ENCODE measurements at places on chromosomes 5 and 9. TPM values are rescaled to one million over a fixed set of nuclear protein-coding genes. Genes with fewer than 3 reads are reported as not detected.

The CEL gene
- 1.6 TPM for total RNA-seq

The SPATA31E1 gene
- total RNA-seq: not detected

The GABRB2 gene
- 0.44 TPM for total RNA-seq

The SIT1 gene
- 3.3 TPM for total RNA-seq

The IGIP gene
- total RNA-seq: 25.1 TPM

- DNase-seq: no peak
These were observed 65.2 kb downstream of the TMEM167A start for GRCh38 chr5:83011985-83012384.

- no peak for DNase-seq
These were observed 26.9 kb downstream of the EXOC3 start for GRCh38 chr5:469752-470483.

DNA sequence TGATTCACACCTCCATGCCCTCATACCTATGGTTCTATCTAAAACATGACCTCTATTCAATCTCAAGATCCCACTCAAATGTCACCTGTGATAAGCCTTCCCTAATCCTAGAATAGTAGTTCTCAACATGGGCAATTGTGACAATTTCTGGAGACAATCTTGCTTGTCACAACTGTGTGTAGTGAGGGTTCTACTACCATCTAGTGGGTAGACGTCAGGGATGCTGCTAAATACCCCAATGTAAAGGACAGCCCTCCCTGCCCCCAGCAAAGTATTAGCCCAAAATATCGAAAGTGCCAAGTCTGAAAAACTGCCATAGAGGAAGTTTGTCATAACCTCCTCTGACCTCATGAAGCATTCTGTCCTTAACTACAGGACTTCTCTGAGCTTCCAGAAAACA, 32.0 kb downstream of the TBCA start:
- DNase-seq: no peak

GRCh38 chr9:83707768-83708514, at the start of gene UBQLN1:
Gene UBQLN1, minus strand, starts transcription at chr9:83707958. Its CDS starts 279 bp downstream, at chr9:83707679.
- peak; percentile 95 for DNase-seq

DNA sequence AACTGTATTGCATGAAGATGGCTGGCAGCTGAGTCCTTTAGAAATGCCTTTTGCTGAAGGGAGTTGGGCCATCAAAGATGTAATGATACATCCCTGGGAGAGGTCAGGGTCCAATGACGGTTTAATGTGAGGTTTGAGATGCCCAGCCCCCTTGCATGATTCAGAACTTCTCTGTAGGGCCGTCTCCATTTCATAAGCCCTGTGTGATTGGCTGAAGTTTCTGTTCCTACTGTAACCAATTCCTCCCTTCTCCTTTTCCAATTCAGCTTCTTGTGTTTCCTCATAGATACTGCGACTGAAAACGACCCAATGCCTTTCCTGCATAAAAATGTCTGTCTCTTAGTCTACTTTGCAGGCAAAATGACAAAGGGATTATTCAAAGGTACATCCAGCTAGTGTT, 47.9 kb upstream of the ST8SIA4 start:
- no peak for DNase-seq

DNA sequence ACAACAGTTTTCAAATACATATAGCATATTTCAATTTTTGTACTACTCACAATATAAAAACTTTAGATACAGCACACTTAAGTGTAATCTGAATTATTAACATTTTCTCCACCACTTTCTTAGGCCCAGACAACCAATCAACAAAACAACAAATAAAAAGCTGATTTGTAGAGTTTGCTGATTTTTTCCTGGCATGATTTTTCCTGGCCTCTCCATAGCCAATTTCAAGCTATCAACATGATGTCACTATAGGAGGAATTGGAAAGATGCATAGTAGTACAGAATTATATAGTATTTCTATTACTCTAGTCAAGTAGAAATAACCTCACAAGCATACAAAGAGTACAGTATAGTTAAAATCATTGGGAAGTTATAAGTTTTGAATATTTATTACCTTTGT, 35.1 kb upstream of the ADAMTS19 start:
- no peak for DNase-seq

DNA sequence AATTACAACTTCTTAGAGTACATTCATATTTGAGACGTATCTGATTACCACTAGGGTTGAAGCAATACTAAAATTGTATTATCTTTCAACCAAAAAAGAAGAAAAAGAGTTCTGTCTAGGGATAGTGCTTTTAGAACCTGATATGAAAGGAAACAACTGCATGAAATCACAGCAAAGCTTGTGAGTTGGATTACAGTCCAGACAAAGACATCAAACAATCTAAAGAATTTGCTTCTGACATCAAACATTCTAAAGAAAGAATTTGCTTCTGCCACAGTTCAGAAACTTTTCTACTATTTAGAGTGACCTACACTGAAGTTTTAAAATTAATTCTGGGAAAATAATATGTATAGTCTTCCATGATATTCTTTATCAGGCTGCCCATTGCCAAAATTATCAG, 1141.1 kb upstream of the ACO1 start:
- no peak for DNase-seq

DNA sequence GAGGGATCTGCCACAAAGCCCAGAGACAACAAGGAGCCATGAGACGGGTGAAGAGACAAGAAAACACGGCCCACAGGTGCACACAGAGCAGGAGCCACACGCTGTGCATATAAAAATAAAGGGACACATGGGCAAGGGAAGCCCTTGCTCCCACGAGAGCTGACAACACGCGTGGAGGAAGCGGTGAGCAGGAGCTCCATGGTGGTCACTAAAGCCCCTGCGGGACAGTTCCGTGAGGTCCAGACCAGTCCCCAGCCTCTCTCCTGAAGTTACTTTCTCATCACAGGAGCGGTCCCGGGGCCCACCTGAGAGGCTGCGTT, 90.7 kb downstream of the CAMSAP1 start:
- no peak for DNase-seq

- DNase-seq: no peak
These were observed 40.7 kb upstream of the RAD23B start for GRCh38 chr9:107242073-107243030.

GRCh38 chr5:179265514-179266290, 79.6 kb downstream of the ADAMTS2 start:
- peak; percentile 72 for DNase-seq

DNA sequence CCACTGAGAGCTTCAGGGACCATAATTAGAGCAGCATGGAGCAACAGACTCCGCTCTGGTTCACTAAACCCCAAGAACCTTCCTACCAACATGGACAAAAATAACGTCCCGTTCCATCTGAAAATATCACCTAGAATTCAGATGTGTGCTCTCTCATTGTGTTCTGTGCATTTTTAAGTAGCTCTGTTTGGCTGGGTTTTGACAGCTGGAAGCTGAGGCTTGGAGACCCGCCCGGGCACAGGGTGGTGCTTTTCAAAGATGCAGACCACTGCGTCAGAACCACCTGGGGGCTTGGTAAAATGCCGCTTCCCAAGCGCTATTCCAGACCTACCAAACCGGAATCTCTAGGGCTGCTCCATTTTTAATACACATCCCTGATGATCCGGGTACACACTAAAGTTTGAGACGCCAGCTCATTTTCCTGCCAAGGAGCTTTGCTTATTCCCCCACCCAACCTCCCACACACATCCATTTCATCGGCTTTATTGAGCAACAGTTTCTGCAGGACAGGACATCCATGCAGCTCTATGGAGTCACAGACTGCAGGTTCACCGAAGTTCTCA, 104.8 kb downstream of the GABBR2 start:
- no peak for DNase-seq

DNA sequence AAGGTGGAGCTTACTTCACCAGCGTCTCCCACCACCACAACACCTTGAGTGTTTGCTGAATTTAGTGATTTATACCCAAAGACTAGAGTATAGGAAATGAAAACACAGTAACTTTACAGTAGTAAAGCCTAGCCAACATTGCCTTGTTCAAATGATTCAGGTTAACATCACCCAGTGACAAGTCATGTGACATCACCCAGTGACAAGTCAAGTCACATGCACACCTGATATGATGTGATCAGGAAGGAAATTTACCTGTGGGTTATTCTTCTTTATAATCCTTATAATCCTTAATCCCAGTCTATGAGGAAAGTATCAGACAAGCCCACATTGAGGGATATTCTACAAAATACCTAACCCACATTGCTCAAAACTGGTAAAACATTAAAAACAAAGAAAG, 545.6 kb upstream of the MEF2C start:
- no peak for DNase-seq

DNA sequence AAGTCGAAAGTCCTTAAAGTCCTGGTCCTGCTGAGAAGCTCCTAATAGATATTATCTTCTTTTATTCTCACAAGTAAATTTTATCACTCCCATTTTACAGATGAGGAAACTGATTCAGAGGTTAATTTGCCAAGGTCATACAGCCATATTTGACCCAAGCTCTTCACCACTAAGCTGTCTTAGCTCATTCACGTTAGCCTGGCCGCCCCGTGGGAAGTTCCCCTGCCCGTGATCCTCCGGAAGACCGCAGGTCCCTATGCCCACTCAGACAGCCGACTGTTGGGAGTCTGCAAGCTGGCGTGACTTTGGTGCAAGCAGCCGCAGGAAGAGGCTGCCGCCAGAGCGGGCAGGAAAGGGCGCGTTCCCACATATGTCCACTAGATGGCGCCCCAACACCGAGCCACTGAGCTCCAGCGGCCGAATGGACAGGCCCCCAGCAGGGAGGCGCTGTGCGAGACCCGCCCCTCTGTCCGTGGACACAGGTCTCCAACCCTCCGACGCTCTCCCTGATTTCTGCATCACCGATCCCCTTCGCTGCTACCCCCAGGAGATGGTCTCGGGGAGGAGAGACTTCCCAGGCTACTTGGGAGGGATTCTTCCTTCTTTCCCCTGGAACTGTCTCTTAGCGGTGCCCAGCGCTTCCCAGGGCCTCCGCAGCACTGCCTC, 10.0 kb upstream of the ARAP3 start:
- peak; percentile 88 for DNase-seq

- DNase-seq: no peak
These were observed 145.0 kb upstream of the COL5A1 start for GRCh38 chr9:134496413-134497282.

- DNase-seq: no peak
These were observed 24.2 kb upstream of the SIL1 start for GRCh38 chr5:139222346-139222745.

- no peak for DNase-seq
These were observed 111.8 kb downstream of the LRRC70 start for GRCh38 chr5:62690421-62690820.

DNA sequence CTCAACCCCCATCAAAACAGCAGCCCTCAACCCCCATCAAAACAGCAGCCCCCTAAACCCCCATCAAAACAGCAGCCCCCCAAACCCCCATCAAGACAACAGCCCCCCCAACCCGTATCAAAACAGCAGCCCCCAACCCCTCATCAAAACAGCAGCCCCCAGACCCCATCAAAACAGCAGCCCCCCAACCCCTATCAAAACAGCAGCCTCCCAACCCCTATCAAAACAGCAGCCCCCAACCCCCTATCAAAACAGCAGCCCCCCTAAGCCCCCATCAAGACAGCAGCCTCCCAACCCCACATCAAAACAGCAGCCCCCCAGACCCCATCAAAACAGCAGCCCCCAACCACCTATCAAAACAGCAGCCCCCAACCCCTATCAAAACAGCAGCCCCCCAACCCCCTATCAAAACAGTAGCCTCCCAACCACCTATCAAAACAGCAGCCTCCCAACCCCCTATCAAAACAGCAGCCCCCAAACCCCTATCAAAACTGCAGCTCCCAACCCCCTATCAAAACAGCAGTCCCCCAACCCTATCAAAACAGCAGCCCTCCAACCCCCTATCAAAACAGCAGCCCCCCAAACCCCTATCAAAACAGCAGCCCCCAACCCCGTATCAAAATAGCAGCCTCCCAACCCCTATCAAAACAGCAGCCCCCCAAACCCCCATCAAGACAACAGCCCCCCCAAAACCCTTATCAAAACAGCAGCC, 1.2 kb downstream of the TPPP start:
- no peak for DNase-seq

GRCh38 chr9:117466111-117466510, 51.3 kb upstream of the ASTN2 start:
- DNase-seq: no peak

All from mucosa of descending colon (tissue), 3 donors.